ENCODE measurements at places on chromosomes 6 and 20.

DNA sequence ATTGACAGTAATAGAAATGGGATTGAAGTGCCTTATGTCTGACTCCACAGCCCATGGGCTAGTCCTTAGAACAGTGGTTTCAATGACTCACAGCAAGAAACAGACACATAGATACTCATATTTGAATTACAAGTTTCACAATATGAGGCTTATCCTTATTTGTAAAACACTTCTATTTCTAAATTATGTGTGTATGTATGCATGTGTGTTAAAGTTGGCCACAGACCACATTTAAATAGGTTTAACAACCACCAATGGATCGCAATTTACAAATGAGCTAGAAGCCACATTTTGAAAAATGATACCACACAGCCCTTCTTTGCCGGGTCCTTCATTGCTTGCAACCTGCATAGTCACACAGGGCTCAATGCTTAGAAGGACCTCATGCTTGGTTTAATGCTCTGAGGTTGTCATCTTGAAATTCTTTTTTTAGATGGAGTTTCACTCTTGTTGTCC is 157.8 kb upstream of the PREP start:
- no peak for DNase-seq

GRCh38 chr6:36327226-36327918 is 9.3 kb downstream of the BNIP5 start:
- DNase-seq = no peak

GRCh38 chr6:111743862-111744692 is 129.2 kb downstream of the FYN start:
- DNase-seq = no peak

DNA sequence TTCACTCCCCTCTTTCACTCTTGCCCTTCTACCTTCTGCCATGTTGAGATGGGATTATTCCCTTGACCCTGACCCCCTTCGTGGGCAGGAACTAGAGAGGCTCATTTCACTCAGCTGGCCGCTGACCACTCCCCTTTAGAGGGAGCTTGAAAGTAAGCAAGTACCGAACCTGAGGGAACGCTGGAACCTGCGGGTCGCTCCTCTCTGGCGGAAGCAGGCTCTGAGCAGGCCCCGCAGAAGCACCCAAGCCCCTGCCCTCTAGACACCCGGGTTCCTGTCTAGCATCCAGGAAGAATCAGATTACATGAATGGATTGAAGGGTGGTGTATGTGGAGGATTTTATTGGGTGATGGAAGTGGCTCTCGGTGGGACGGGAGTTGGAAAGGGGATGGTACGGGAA is 11.9 kb upstream of the MYCT1 start:
- DNase-seq = no peak

GRCh38 chr6:158293122-158293521 is 19.1 kb upstream of the TULP4 start:
- DNase-seq = no peak

DNA sequence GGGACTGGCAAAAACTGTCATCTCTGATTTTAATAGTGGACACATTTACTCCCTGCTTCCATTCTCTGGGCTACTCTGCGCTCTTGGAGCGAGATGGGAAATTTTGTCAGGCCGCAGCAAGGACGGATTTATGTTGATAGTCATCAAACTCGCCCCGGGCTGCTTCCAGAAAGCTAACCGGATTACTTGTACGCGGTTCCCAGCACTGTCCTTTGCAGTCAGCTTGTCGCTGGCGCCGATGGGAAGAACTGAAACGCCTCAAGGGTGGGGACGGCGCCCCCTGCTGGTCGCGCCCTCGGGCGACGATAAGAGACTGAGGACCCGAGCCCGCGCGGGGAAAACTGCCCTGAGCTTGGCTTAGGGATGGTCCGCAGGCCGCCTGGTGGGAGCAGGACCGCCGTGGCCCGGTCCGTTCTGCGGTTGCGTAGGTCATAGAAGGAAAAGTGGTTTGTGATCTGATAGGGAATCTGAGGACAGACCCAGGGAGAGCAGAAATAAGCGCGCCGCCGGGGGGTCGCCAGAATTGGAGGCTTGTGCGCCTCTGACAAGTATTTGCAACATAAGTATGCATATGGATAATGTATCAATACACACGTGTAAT is 984 bp upstream of the ABT1 start:
- peak; percentile 75 for DNase-seq

DNA sequence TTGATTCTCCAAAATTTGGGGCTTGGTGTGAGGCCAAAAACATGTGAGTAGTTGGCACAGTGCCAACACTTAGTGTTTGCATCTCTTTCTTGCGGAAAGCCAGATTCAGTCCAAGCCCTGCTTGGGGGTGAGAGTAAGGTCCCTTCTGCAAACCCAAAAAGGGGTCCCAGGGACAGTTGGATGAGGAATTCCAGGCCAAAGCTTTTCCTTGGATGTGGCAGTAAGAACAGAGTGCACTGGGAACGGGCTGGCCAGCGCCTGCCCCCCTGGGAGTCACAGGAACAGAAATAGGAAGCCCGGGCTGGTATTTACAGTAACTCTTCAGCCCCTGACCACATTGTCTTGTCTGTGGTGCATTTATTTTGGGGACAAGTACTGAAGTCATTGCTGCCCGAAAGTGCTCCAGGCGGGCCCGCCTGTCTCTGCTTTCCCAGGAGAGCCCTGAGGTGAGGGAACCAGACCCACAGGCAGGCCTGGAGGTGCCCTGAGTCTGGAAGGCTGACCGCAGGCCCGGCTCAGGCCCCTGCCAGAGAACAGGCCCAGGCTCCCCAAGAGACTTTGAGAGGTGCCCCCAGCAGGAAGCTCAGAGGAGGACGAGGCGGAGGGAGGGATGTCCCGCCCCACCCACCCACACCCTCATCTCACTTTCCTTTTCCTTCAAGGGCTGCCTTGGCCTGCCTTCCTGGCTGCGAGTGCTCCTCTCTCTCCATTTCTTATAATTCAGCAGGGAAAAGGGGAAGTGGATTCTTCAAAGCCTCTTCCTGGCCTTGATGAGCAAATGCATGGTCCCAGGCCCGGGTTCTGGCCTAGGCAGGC is 218.4 kb downstream of the MAFB start:
- DNase-seq = no peak

- no peak for DNase-seq
Observed at GRCh38 chr20:1469925-1470571, 3.4 kb upstream of the NSFL1C start.

DNA sequence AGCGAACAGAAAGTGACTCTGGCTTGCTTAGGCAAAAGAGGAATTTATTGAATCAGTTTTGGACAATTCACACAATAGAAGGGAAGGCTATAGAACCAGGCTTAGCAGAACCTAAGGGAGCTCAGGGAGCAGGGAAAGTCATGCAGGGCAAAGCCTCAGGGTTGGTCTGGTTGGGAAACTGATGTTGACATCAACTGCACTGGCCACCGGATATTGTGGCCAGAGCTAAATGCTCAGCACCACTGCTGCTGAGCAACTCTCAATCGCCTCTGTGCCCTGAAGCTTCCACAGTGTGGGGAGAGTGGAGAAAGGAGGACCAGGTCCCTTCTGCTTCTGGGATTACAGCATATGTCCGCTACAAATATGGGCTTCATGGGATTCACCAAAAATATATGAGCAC is 93.3 kb upstream of the GCM1 start:
- DNase-seq = no peak

- no peak for DNase-seq
Observed at GRCh38 chr20:14197097-14197496, 140.3 kb downstream of the FLRT3 start.

GRCh38 chr6:169020821-169021220 is 232.8 kb downstream of the THBS2 start:
- DNase-seq = no peak

- DNase-seq = no peak
Observed at GRCh38 chr6:149545258-149545753, 537 bp downstream of the PPIL4 start.

GRCh38 chr6:127737009-127737486 is 160.1 kb downstream of the C6orf58 start:
- DNase-seq = no peak

GRCh38 chr6:4773181-4773580 is 3.0 kb upstream of the CDYL start:
- no peak for DNase-seq

DNA sequence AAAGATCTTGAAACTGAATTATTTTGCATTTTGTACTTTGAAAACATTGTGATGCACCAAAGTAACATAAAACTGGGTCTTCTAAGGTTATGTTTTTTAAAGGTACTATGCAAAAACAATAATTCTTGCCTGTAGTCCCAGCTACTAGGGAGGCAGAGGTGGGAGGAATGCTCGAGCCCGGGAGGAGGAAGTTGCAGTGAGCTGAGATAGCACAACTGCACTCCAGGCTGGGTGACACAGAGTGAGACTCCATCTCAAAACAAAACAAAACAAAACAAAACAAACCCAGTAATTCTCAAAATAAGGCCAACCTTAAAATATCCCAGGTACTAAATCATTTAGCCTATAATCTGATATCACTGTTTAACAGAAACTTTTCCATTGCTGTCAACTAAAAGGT is 269.6 kb downstream of the KHDC1L start:
- DNase-seq = no peak

- DNase-seq = no peak
Observed at GRCh38 chr20:47735412-47736400, 49.6 kb downstream of the SULF2 start.

DNA sequence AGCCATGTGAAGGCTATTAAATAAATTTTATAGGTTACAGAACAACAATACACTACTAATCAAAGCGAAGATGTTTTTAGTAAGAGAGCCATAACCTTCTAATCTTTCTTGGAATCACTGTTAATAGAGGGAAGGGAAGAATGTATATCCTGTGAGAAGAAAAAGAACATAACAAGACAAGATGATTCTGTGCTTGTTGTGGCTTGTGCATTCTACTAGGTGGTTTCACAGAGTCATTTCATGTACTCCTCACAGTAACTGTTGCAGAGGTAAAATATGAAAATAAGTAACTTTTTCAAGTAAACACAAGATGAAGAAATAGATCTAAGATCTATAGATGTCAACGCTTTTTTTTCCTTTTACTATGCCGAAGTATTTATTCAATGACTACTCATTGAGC is 116.9 kb upstream of the FAM83B start:
- DNase-seq = no peak

DNA sequence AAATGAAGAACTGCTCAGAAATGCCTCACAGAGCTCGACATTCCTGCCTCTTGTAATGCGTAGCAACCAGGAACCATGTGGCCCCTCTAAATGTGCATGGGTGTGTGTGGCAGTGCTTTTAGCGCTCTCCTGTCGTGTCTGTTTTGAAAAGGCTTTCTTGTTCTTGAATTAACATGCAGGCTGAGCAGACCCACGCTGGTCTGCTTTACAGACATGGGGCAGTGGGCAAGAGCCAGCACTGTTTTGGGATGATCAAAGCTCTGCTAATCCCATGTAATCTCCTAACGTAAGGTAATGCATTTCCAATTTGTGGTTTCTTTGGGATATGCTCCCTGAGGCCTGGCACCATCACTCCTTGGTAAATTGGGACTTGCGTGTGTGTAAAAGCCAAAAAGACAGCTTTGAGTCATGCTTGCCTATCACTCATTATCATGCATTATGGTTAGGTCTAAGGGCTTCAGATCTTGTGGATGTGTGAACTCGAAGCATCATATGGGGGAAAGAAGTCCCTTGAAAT is 11.8 kb downstream of the RIPOR2 start:
- DNase-seq = no peak

DNA sequence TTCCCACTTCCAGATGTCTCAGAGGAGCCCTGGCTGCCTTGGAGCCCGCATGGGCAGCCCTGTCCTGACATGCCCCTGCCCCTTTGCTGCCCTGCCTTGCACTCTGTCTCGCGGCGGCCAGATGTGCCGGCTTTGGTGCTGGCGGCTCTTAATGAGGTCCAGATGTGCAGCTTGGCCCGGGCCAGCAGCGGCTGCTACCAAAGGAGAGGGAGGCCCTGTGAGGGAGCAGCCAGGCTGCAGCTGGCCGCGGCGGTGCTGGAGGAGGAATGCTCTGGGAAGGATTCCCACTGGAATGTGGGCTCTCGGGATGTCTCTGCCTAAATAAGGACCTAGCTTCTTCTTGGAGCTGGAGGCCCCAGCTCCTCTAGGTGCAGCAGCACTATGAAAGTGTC is 72.4 kb downstream of the FGD2 start:
- DNase-seq = no peak

- DNase-seq = no peak
Observed at GRCh38 chr6:151175662-151176445, 63.9 kb upstream of the AKAP12 start.

DNA sequence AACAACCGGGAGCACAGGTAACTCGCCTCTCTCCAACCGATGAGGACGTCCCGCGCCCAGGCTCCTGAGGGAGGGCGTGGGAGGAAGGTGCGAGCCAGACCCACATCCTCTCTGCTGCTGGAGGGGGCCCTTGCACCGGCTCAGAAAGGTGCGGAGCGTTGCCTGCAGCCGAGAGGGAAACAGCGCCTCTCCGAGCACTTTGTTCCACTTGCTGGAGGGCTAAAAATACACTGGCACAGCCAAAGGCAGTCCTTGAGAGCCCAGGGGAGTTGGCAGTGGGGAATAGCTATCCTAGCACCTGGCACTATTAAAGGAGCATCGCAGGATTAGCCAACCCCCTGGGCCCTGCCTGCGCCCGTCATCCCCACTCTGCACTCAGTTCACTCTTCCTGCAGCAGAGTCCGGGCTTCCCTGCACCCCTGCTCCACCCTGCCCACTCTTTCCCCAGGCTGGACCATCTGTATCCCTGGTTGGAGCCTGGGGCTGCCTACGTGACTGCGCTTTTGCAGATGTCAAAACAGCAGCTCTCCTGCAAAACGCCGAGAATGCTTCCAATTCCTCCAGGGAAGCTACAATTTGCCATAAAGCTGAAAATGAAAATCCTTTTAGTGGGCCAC is 108.9 kb downstream of the SNX5 start:
- peak; percentile 6 for DNase-seq

- DNase-seq = no peak
Observed at GRCh38 chr20:5030348-5031205, 29.3 kb upstream of the SLC23A2 start.

DNA sequence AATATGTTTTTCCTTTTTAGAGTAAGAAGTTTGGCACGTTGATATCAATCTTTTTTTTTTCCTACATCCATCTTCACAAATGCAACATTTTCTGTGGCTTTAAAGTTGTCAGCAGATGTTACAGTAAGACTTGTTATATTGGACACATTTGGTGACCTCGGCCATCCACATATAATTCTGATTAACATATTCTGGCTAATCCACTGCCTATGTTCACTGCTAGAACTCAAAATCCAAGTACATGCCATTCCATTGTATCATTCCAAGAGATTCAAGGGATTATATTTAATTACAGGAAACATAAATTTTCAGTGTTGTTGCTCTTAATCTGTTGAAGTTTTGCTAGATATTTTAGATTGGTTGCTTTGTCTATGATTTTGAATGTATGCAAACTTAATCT is 367.6 kb downstream of the TENT5A start:
- no peak for DNase-seq

DNA sequence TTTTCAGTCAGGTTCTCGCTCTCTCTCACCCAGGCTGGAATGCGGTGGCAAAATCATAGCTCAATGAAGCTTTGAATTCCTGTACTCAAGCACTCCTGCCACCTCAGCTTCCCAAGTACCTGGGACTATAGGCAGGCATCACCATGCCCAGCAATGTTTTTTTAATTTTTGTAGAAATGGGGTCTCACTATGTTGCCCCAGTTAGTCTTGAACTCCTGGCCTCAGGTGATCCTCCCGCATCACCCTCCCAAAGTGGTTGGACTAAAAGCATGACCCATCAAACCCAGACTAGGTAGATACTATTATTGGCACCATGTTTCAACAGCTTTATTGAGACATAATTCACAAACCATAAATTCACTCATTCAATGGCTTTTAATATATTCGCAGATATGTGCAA is 72.7 kb upstream of the RUNX2 start:
- no peak for DNase-seq
